ENCODE measurements at places on chromosomes 13 and 19.

- no peak for DNase-seq
Measured at GRCh38 chr19:8460516-8461298, 15.9 kb downstream of the HNRNPM start.

GRCh38 chr19:13797870-13798269 lies 2.6 kb downstream of the ZSWIM4 start:
- no peak for DNase-seq

- DNase-seq, result peak; percentile 71
Measured at GRCh38 chr19:11279505-11280236, 16.3 kb upstream of the TSPAN16 start.

GRCh38 chr19:31974941-31975340 lies 370.5 kb upstream of the ZNF507 start:
- no peak for DNase-seq

GRCh38 chr13:84044805-84045204 lies 162.5 kb upstream of the SLITRK1 start:
- DNase-seq, result no peak

GRCh38 chr19:42412661-42413076 lies 14.5 kb downstream of the LIPE start:
- peak; percentile 74 for DNase-seq

GRCh38 chr13:48156466-48156865 lies 61.6 kb upstream of the MED4 start:
- DNase-seq, result no peak

GRCh38 chr13:80224468-80224867 lies 116.5 kb downstream of the SPRY2 start:
- no peak for DNase-seq

DNA sequence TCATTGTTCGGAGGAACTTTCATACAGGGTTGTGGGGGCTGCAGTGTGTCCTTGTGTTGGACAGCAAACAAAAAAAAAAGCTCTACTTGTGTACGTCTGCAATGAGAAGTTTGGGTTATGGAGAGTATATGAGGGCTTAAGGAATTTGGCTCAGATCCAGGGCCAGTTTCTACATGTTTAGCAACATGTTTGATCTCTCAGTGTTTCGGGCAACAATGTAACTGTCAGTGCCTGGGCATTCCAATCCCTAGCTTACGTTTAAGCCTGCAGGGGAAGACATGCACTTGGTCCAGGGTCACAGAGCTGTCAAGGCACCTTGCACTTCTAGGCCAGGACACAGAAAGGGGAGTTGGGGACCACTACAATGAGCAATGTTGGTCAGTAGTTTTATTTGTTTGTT lies 13.9 kb downstream of the ZNF543 start:
- no peak for DNase-seq

GRCh38 chr19:49665036-49665350 lies 664 bp downstream of the IRF3 start:
- no peak for DNase-seq

GRCh38 chr19:8505680-8506401 lies 3.4 kb upstream of the PRAM1 start:
- peak; percentile 83 for DNase-seq

GRCh38 chr13:77994166-77994565 lies 75.5 kb upstream of the EDNRB start:
- DNase-seq, result no peak

Measured in myocyte (in vitro differentiated cells).